ENCODE measurements at places on chromosomes 12 and 14.

DNA sequence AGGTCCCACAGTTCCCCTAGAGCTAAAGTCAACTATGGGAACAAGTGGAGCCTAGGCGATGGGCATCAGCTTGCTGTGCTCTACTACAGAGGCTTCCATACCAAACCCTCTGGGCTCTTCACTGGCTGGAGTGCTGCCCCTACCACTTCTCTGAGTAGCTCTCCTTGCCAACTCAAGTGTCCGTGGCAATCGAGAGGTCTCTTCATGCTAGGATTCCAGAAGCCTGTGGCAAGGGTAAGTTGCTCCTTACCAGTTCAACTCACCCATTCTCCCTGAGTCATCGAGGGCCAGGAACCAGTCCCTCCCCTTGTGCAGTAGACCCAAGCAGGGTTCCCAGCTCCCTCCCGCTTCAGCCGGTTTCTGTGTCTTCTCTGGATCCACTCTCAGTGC, 76.1 kb downstream of the GALC start:
- DNase-seq, result no peak

DNA sequence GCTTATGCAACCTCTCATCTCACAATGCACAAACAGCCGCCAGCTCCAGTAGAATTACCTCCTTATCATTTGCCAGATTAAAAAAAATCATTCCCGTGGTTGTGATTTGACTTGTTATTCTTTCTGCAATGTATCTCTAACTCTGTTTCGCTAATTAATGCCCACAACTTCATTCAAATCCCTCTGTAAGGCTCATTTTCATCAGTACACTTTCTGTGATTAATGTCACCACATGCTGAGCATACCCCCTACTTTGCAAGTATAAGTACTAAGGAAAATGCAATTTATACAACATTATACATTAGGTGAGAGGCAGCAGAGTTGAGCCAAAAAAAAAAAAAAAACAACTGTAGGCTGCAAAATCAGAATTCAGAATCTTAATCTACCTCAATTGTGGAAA, 166.0 kb downstream of the FSCB start:
- DNase-seq, result no peak

GRCh38 chr12:112870267-112870980, 36.3 kb upstream of the OAS1 start:
- DNase-seq, result no peak

DNA sequence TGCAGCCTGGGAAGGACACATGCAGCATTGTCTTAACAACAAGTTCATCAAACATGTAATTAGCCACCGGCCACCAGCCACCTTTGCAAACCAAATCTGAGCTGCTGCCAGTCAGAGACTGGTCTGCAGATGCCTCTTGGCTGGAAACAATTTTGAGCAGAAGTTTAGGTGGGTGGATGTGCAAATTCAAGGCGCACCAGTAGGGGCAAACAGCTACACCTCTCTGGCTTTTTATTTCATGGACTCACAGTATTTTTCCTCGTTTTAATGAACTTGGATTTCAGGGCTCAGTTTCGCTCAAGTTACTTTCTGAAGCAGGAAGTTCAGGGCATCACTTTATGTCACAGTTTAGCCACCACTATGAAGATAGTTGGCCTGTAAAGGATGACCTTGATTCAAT, 94.3 kb downstream of the OTX2 start:
- DNase-seq, result no peak

Data from heart right ventricle (tissue), 16 donors.